ENCODE measurements at places on chromosomes 1 and 21.

DNA sequence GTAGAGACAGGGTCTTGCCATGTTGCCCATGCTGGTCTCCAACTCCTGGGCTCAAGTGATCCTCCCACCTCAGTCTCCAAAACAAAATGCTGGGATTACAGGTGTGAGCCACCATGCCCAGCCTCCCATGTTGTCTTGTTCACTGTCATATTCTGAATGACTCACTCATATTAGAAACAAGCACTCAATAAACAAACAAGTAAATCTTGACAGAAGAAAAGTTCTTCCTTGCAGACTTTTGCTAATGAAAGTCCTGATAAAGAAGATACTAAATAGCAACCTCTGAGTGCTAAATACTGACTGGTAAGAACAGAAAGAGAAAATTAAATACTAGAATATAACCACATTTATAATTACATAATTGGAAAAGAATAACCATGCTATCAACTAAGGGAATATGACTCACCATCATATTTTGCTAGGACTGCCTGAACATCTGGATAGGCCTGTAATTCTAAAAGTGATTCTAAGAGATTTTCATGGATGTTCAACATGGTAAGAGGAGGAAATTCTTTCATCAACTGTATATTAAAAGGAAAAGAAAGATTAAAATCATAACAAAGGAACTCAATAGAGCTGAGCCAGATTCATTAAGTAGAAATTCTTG lies 37.3 kb downstream of the ST7L start:
- H3K4me1 ChIP-seq, result no peaks in the 10 kb centered on the region
- no peaks in the 10 kb centered on the region for H3K27me3 ChIP-seq
- peaks cover 8% of the 10 kb centered on the region for H3K36me3 ChIP-seq
- H3K4me3 ChIP-seq, result no peak overlapping the region

GRCh38 chr1:62377043-62377562 lies 57.9 kb upstream of the KANK4 start:
- no peaks in the 10 kb centered on the region for H3K36me3 ChIP-seq
- H3K27me3 ChIP-seq, result no peaks in the 10 kb centered on the region
- no peak overlapping the region for H3K27ac ChIP-seq
- no peaks in the 10 kb centered on the region for H3K4me1 ChIP-seq
- DNase-seq, result no peak

GRCh38 chr1:191575746-191576145 lies 582.5 kb upstream of the RGS18 start:
- H3K4me3 ChIP-seq, result no peak overlapping the region
- no peaks in the 10 kb centered on the region for H3K36me3 ChIP-seq
- no peak for DNase-seq
- H3K27me3 ChIP-seq, result no peaks in the 10 kb centered on the region
- H3K27ac ChIP-seq, result no peak overlapping the region
- H3K4me1 ChIP-seq, result no peaks in the 10 kb centered on the region

- no peak for DNase-seq
- H3K27ac ChIP-seq, result no peak overlapping the region
- no peaks in the 10 kb centered on the region for H3K27me3 ChIP-seq
- peaks cover 11% of the 10 kb centered on the region for H3K36me3 ChIP-seq
- no peak overlapping the region for H3K4me3 ChIP-seq
- peaks cover 16% of the 10 kb centered on the region for H3K4me1 ChIP-seq
These were observed 282.9 kb downstream of the PBX1 start for GRCh38 chr1:164841702-164842465.

GRCh38 chr1:25550155-25550506 lies 6.7 kb downstream of the LDLRAP1 start:
- no peak overlapping the region for H3K4me3 ChIP-seq
- no peak for DNase-seq
- peaks cover 6% of the 10 kb centered on the region for H3K27me3 ChIP-seq
- H3K4me1 ChIP-seq, result no peaks in the 10 kb centered on the region
- H3K36me3 ChIP-seq, result no peaks in the 10 kb centered on the region

DNA sequence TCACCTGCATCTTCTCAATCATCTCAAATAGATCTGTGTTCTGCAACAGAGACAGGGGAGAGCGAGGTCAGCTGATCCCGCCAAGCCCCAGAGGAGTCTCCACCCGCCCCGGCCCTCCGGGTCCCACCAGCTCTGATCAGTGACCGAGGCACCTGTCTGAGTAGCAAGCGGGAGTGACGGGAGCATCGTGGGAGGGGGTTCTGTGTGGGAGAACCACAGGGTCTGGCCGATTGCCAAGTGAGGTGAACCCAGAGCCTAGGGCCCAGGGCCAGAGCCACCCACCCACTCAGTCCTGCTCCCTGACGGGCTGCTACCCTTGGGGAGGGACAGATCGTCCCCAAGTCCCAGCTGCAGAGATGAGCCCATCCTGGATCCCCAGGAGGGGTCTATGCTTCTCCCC lies 49.1 kb downstream of the RAP1GAP start:
- H3K27me3 ChIP-seq, result peaks cover 46% of the 10 kb centered on the region
- H3K4me1 ChIP-seq, result peaks cover 13% of the 10 kb centered on the region
- no peak for DNase-seq
- H3K36me3 ChIP-seq, result no peaks in the 10 kb centered on the region
- no peak overlapping the region for H3K27ac ChIP-seq
- H3K4me3 ChIP-seq, result no peak overlapping the region

- no peaks in the 10 kb centered on the region for H3K27me3 ChIP-seq
- peak; percentile 40 for DNase-seq
- H3K4me3 ChIP-seq, result no peak overlapping the region
- no peak overlapping the region for H3K27ac ChIP-seq
- peaks cover 56% of the 10 kb centered on the region for H3K4me1 ChIP-seq
These were observed 41.7 kb downstream of the PLXNA2 start for GRCh38 chr1:208202333-208202995.
